ENCODE measurements at places on chromosomes 7 and 10. TPM values are rescaled to one million over a fixed set of nuclear protein-coding genes. Genes with fewer than 3 reads are reported as not detected.
A peak's percentile ranks its signal among the peaks of the same experiment; 100 is the strongest.

GRCh38 chr7:42315631-42316030, 78.6 kb upstream of the GLI3 start:
- no peak overlapping the region for H3K4me3 ChIP-seq
- H3K27me3 ChIP-seq: no peaks in the 10 kb centered on the region

DNA sequence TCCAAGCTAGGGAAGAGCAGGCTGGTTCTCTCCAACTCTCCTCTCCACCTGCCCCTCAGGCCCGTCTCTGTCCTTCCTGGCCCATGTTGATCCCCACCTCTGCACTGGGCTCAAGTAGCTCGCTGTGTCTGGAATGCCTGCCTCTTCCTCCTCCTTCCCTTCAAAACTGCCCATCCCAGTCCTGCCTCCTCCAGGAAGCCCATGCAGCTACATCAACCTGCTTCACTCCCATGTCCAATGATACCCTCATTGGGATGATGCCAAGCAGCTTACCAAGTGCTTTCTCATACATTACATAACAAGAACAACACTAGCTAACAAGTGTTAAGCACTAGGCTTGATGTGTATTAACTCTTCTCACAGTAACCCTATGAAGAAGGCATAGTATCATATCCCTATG, 8.2 kb downstream of the ASB10 start:
- no peaks in the 10 kb centered on the region for H3K4me1 ChIP-seq
- H3K27ac ChIP-seq: no peak overlapping the region
- no peaks in the 10 kb centered on the region for H3K36me3 ChIP-seq
- no peaks in the 10 kb centered on the region for H3K27me3 ChIP-seq

- H3K27me3 ChIP-seq: peaks cover 2% of the 10 kb centered on the region
- no peaks in the 10 kb centered on the region for H3K4me1 ChIP-seq
- no peaks in the 10 kb centered on the region for H3K36me3 ChIP-seq
- no peak for DNase-seq
Observed at GRCh38 chr10:89805599-89806013, 104.2 kb downstream of the KIF20B start.

DNA sequence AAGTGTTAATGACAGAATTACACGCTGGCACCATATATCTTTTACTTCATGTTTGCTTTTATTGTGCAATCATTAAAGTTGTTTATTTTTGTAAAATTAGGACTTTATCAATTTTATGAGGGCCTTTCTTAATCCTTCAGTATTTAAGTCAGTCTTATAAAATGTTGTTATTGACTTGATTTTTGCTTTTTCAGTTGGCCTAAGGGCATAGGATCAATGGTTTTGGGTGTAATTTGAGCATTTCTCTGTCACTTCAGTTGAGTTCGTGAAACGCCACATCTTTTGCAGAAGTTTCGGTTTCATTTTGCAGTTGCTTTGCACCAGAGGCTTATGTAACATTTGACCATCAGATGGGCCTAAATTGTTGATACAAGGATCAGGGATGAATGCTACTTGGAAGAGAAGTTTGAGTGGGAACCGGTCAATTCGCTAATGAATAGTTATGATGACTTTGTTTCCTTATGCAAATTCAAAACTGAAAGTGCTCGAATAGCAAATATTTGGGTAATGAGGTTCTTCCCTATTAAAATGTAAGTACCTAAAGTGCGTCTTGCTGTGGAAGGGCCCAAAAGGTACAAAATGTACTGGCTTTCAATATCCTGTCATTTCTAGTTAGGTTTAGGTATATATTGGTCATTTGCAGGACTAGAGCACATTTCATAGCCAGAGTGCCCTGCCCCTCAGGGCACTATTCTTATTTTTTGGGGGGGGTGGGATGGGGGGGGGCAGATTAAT, 340.9 kb downstream of the LRMDA start:
- H3K4me1 ChIP-seq: no peaks in the 10 kb centered on the region
- peak overlapping the region; percentile 94 for H3K4me3 ChIP-seq
- no peak overlapping the region for H3K27ac ChIP-seq
- no peaks in the 10 kb centered on the region for H3K36me3 ChIP-seq
- DNase-seq: no peak

DNA sequence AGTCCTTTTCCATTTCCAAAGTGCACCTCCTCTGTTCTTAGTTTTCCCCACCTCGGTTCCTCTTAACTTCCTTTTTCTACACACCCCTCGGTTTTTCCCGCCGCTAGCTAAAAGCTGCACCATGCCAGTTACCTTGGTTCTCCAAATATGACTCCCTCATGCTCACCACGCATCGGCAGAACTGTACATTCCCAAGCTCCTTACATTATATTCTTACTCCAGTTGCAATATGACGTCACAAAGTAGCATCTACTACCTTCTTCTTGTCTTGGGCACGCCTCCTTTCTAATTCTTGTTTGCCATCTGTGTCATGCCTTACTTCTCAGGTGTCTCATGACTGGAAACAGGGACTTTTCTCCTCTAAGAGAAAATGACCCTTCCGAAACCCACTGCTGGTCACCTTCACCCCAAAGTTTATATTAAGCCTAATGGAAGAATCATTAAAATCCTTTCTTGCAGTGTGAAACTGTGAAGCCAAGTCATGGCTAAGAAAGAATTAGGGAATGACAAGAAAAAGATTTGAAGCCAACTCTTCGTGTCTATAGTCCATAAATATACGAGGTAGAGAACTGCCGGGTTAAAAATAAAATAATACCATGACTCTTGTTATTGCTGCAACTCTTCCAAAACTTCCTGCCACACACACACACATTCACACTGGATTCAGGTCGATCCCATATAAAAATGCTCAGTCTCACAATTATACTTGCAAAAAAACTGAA, 1.7 kb downstream of the ESYT2 start:
- H3K4me3 ChIP-seq: peak overlapping the region; percentile 97
- DNase-seq: peak; percentile 55
- H3K27ac ChIP-seq: peak overlapping the region; percentile 93
- no peaks in the 10 kb centered on the region for H3K27me3 ChIP-seq

- H3K4me1 ChIP-seq: peaks cover 48% of the 10 kb centered on the region
- H3K27me3 ChIP-seq: no peaks in the 10 kb centered on the region
- no peak overlapping the region for H3K27ac ChIP-seq
- DNase-seq: no peak
Observed at GRCh38 chr7:155660758-155661093, 16.3 kb downstream of the RBM33 start.

GRCh38 chr10:624605-625332, 64.7 kb downstream of the DIP2C start:
- H3K36me3 ChIP-seq: no peaks in the 10 kb centered on the region
- H3K27ac ChIP-seq: no peak overlapping the region
- H3K27me3 ChIP-seq: no peaks in the 10 kb centered on the region
- H3K4me3 ChIP-seq: no peak overlapping the region
- no peaks in the 10 kb centered on the region for H3K4me1 ChIP-seq

DNA sequence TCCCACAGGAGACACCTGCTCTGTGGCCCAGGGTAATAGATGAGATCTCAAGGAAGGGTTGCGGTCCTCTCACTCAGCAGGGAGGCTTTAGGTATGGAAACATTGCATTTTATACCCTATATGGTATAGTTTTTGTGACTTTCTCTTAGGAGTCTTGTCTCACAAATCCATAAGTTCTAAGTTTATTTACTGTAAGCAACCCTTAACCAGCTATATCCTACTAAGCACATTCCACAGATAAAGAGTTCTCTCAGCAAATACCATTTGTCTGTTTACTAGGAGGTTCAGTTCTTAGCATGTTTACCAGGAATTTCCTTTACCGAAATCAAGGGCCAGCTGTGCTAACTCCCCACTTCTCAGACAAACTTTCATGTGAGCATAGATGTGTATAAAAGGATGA, 66.9 kb downstream of the ANLN start:
- H3K36me3 ChIP-seq: no peaks in the 10 kb centered on the region
- no peak for DNase-seq
- no peaks in the 10 kb centered on the region for H3K4me1 ChIP-seq
- no peak overlapping the region for H3K4me3 ChIP-seq
- no peak overlapping the region for H3K27ac ChIP-seq
- H3K27me3 ChIP-seq: no peaks in the 10 kb centered on the region

GRCh38 chr10:30510184-30510931, 76.4 kb downstream of the MAP3K8 start:
- no peaks in the 10 kb centered on the region for H3K4me1 ChIP-seq
- peak; percentile 34 for DNase-seq
- no peaks in the 10 kb centered on the region for H3K27me3 ChIP-seq
- no peak overlapping the region for H3K27ac ChIP-seq

The TMEM26 gene
- not detected for total RNA-seq

The UPF2 gene
- total RNA-seq: 29.9 TPM

The WDR11 gene
- 40.4 TPM for total RNA-seq

The UPK3B gene
- total RNA-seq: 8.4 TPM
